ENCODE measurements at places on chromosomes 11 and 22.

GRCh38 chr22:37985050-37985585, 763 bp upstream of the SOX10 start:
- DNase-seq: no peak

GRCh38 chr11:73995247-73995646, 12.6 kb upstream of the UCP2 start:
- DNase-seq: no peak

- DNase-seq: no peak
Observed at GRCh38 chr11:96213500-96213899, 129.5 kb downstream of the MAML2 start.

DNA sequence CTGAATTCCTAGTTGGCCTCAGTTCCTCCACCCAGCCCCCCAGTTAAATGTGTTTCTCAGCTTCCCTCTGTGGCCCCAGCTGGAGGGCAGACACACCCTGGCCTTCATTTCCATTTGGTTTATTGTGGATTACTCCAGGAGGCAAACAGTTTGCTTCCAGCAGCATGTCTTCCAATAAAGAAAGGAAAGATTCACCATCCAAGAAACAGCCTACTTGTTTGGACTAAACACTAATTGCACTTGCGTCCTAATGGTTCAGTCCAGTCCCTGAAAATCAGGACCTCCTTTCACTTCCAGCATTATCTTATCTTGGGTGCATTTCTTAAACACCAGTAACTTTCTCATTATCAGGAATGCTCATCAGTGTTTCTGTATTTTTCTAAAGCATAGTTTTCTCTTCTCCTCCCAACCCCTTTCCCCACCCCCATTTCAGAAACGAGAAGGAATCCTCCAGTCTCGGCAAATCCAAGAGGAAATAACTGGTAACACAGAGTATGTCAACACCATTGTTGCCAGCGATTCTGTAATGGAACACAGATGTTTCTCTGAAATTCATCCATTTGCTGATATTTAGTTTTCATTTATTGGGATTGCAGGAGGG, 130.9 kb downstream of the PARVA start:
- no peak for DNase-seq

DNA sequence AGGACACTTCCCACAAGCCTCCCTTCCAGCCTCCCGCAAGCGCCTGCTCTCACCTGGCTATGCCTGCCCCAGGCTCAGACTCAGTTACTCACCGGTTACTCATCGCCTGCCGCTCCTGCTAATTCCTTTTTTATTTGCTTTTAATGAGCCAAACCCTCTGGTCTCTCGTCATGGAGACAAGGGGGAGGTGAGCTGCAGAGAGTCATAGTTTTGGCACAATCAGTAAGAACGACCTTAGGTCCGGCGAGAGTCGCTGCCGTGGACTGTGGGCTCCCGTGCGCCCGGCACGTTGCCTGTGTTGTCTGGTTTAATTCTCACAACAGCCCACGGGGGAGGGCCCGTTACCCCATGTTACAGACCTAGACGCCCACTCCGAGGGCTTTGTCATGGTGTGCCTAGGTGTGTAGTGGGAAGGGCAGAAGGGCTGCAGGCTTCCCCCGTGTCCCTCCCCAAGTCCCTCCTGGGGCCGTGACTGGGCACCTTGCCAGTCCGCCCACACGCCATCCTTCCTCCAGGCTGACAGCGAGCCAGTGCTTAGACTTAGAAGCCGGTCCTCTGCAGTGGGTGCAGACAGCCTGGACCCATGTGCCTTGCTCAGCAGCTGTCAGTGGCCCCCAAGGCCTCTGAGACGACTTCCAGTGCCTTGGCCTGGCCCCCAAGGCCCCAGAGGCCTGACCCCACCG, 42.2 kb downstream of the WNT7B start:
- peak; percentile 12 for DNase-seq

DNA sequence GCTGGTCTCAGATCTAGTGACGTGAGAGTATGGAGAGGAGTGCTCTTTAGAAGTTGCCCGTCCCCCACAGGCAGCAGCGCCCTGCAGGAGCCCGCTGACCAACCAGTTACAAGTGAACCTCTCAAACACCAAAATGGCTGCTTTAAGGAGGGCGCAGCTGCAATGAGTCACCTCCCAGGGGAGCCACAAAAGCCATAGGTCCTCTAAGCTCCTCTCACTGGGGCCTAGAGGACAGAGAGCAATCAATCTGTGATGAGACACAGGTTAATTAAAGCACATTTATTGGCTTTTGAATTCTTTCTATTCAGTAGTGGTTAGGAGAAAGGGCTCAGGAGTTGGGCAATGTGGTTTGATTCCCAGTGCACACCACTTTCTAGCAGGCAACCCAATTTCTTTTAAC, 15.5 kb upstream of the RAPSN start:
- DNase-seq: peak; percentile 98

DNA sequence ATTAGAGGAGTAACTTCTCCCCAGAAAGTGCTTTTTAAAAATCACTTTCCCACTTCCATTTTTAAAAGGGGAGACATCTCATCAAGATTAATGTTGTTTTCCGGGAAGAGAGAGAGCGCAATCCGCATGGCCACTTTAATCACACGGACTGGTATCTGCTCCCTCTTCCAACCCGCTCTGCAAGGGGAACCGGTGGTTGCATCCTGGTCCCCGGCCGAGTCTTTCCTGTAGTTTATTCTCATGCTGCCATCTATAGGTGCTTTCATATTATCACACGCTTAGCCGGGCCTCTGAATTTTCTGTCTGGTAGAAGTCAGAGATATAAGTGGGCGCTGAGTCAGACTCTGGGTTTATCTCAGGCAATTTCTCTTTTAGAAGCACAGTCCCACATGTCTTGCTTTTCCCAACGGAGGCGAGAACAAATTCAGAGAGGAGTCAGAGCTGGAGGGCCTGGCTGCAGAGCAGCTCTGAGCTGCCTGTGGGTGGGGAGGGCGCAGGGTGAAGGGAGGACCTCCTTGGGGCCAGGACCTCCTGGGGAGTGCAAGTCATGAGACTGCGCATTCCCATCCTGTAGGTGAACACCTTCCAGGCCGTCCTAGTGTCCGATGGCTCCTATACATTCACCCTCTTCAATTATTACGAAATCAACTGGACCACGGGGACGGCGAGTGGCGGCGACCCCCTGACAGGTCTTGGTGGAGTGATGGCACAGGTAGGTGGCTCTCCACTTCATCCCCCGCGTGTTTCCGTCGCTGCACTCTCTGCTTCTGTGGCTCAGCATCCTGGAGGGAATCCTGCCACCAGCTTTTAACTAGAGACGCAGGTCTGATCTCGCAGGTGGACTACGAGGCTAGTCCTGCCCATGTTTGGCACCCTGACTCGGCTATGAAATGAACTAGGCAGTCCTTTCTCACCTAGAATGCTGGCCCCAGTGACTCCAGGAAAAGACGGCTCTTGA, 11.7 kb downstream of the TECTA start:
- peak; percentile 37 for DNase-seq

Measured in DMS79 treated with DMSO at 0.1 percent for 48 hours (cell line).